CD8-positive, alpha-beta memory T cell (primary cell): ENCODE measurements at places on chromosomes 7 and 10. TPM values are rescaled to one million over a fixed set of nuclear protein-coding genes. Genes with fewer than 3 reads are reported as not detected.

KCNMA1 gene
- not detected for polyA plus RNA-seq

C10orf62 gene
- polyA plus RNA-seq = not detected

TUBAL3 gene
- polyA plus RNA-seq = not detected

CDK1 gene
- polyA plus RNA-seq = 0.52 TPM

LRIT1 gene
- not detected for polyA plus RNA-seq

DNA sequence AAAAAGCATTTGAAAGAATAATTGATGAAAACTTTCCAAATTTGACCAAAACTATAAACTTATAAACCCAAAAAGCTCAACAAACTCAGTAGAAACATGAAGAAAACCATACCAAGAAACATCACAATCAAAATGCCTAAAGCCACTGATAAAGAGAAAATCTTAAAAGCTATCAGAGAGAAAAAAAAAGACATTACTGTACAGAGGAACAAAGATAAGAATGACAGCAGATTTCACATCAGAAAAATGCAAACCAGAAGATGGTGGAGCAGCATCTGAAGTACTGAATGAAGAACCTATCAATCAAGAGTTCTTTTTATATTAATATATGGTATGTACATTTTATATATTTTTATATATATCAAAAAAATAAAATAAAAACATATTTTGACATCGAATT, 2.4 kb upstream of the GPAM start:
- no peak for DNase-seq

GRCh38 chr10:124058346-124059003, 34.9 kb downstream of the CHST15 start:
- DNase-seq = no peak

- no peak for DNase-seq
Measured at GRCh38 chr7:2272031-2272430, 30.0 kb downstream of the NUDT1 start.

- DNase-seq = no peak
Measured at GRCh38 chr7:41566581-41566980, 136.3 kb downstream of the INHBA start.

DNA sequence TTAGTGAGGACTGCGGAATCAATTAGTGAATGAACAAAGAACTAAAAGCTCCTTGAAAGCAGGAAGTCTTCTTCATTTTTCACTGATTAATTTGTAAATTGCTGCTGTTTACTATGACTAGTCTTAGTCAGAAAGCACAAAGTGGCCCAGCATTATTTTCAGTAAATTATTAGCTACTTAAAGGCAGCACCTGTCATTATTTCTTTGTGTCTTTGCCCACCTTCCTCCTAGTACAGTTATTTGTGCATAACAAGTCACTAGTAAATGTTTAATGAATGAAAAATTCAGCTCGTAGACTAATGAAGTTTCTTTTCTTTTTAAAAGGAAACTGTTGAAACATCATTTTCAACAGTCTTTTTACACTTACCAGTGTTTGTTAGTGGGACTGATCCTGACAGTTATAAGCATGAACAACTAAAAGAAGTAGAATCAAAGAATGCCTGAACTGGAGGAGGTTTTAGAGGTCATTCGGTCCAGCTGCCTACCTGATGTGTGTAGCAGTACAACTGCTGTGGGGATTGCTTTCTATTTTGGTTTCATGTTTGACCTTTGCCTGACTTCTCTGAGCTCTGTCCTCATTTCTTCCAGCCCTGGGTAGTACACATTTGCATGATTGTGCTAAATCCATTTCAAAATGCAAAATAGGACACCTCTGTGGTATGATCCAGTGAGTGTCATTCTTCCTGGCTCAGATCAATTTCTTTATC, 140.0 kb upstream of the PHYHIPL start:
- no peak for DNase-seq

GRCh38 chr7:69367780-69368179, 230.5 kb upstream of the AUTS2 start:
- no peak for DNase-seq

GRCh38 chr10:32317795-32318357, 29.1 kb downstream of the EPC1 start:
- peak; percentile 18 for DNase-seq

- no peak for DNase-seq
Measured at GRCh38 chr7:47380325-47381133, 201.4 kb downstream of the TNS3 start.

DNA sequence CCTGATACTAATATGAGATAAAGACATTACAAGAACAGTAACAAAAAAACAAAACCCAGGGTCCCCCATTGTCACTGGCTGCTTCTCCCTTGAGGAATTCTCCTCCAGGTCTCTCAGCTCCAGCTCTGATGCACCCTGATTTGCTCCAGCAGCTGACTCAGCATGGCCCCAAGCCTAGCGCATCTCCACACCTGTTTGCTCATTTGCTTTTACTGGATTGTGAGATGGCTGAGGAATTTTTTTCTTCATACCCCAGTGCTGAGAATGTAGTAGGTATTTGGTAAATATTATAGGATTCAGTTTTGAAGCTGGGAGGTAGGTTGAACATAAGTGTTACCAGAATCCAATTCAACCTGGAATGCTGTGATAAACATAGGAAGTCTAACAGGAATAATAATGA, 171.9 kb downstream of the PKD1L1 start:
- DNase-seq = no peak

- no peak for DNase-seq
Measured at GRCh38 chr7:116763647-116764046, 91.7 kb downstream of the MET start.
